ENCODE measurements at places on chromosomes 4 and X. TPM values are rescaled to one million over a fixed set of nuclear protein-coding genes. Genes with fewer than 3 reads are reported as not detected.

Gene CXCL10
- 1.3 TPM for total RNA-seq

Gene GABRQ
- total RNA-seq: not detected

Gene NAP1L3
- total RNA-seq: 1.8 TPM

DNA sequence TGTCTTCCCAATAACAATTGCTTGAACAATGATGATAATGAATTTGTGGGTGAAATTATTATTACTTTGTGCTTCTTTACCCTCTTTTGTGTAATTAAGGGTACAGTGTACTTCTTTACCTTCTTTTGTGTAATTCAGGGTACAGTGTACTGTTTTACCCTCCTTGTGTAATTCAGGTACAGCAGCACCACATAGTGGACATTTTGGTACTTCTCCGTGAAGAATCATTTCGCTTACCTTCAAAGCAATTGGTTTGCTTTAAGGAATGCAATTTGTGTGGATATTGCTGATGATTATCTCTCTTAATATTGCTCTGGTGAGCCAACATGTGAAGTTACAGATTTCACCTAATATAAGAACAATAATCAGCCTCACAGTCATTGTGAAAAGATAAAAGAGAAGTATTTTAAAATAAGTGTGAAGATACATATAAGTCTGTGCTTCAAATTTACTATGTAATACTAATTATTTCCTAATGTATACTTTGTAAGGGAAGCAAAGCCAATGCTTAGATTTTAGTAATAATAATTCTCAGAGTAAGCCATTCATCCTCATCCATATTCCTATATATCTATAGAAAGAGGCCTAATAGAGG is 27.2 kb upstream of the SEC24B start:
- DNase-seq: no peak

- DNase-seq: no peak
Observed at GRCh38 chr4:27368781-27369180, 508.1 kb downstream of the STIM2 start.

- no peak for DNase-seq
Observed at GRCh38 chrX:152573866-152574265, 63.8 kb upstream of the GABRQ start.

- DNase-seq: no peak
Observed at GRCh38 chrX:49919617-49920016, 2.8 kb upstream of the CLCN5 start.

GRCh38 chrX:9816084-9816700 is 30.0 kb downstream of the SHROOM2 start:
- DNase-seq: no peak

DNA sequence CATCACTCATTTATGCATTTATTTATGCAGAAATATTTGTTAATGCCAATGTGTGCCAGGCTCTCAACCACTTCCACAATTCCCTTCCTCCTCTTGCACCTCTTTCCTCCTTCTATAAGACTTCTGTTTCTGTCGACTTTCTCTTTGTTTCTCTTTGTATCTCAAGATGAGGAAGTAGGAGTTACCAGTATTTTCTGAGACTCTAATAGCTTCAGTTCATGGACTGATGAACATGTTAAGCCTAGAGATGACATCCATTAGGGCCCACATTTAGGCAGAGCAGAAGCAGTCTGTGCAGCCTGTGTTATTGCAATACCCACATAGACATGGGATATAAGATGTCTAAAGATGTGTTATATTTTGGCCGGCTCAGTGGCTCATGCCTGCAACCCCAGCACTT is 241.8 kb upstream of the SMIM31 start:
- no peak for DNase-seq

- no peak for DNase-seq
Observed at GRCh38 chr4:109266891-109267290, 35.6 kb downstream of the COL25A1 start.

DNA sequence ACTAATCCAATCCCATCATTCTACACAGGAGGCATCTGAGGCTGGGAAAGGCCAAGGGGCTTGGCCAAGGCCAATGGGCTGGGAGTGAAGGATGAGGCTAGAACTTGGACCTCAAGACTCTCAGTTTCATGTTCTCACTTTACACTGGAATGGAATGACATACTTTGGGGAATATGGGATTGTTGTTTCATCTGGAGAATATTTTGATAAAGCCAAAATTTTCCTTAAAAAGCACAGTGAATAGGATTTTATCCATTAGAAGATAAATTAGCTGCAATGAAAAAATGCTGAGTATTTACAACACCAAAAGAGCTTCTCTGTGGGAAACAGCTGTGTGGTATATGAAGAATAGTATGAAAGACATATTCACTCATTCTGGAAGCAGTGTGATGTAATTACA is 29.3 kb downstream of the SMIM20 start:
- no peak for DNase-seq

DNA sequence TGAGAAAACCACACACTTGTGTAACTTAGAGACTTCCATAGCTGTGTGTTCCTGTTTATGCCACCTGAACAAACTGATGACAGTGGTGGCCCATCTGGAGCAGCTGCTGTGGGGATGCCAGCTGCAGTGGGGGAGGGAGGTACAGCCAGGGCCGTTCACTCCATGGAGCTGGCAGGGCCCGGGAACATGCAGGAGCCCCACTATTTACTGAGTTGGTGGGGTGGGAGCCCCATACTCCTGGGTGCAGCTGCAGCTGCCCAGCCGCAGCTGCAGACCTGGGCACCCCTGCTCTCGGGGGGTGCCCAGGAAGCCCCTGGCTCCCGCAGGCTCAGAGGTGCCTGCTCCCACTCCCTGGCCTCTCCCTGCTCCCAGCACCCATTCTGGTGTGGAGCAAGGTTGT is 398.6 kb upstream of the RASGEF1B start:
- DNase-seq: no peak

GRCh38 chrX:49172280-49172780 is 632 bp downstream of the PLP2 start:
- peak; percentile 89 for DNase-seq

DNA sequence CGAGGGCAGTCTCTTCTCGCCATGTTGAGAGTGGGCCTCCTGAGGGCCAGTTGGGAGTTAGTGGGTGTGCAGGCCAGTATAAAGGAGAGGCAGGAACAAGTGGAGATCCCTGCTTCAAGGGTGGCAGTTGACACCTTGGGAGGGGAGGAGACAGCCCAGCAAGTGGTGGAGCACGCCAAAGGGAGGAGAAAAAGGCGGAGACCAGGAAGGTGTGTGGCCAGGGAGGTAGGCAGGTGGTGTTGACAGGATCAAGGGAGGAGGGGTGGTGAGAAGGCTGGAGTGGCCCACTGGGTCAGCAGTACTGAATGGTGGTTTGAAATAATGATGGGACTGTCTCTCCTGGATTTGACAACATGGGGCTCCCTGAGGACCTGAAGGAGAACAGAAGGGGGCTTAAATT is 32.6 kb downstream of the ZNF185 start:
- DNase-seq: no peak

- no peak for DNase-seq
Observed at GRCh38 chr4:64807821-64808220, 398.6 kb upstream of the TECRL start.

DNA sequence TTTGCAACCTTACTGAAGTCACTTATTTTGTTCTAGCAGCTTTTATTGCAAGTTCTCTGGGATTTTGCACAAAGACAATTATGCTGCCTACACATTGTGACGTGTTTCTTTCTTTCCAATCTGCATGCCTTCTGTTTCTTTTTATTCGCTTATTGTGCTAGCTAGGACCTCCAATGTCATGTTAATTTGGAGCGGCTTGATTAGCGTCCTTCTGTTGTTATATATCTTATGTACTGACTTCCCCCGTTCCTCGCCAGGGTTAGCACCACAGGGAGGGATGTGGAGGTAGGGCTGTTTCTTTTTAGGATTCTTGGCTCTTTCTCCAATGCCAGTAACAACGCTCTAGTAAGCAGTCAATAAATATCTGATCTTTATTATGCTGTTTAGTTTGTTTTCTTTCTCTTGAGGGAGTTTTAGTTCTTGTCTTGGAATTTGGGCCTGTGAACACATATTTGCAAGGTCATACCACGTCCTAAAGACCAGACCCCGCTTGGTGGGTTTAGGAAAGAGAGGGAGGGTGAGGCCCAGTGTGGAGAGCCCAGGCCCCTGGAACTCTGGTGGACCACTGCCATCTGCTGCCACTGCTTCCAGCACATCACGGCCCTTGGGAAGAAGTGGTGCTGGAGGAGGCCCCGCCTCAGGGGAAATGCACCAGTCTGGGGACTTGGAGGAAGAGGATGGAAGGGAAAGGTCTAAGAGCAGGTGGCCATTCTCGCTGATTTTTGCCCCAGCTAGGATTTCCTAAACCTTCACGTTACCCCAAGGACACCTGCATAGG is 129.1 kb downstream of the TRIML1 start:
- no peak for DNase-seq

GRCh38 chr4:69713593-69713992 is 46.8 kb downstream of the SULT1B1 start:
- peak; percentile 38 for DNase-seq

- DNase-seq: no peak
Observed at GRCh38 chr4:60808726-60809485, 391.2 kb upstream of the ADGRL3 start.

- no peak for DNase-seq
Observed at GRCh38 chr4:129092631-129093190, 628 bp downstream of the SCLT1 start.

DNA sequence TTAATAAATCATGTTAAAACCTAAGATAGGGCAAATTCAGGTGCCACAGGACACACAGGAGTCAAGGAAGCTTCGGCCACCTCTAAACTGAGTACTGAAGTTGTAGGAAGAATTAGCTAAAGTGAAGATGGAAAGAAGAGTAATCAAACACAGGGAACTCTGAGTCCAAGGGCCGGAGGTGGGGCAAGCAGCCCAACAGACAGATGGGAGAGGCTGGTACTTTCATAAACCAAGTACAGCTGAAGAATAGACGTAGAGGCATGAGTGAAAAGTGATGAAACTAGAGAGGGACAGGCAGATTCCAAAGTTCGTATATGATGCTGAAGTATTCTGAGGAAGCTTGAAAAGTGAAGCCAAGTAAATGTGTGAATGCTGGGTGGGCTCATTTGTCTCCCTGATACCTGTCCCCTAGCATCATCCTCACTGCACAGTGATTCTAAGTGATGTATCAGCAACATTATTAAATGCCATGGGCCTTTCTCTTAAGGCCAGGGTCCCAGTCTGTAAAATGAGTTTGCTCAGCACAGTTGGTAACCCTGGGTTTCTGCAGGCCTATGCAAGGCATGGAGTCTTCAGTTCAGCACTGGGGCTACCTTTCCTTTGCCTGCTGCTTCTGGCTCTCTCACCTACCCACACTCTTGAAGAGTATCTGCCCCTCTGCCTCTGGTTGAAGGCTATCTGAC is 203.3 kb downstream of the NR3C2 start:
- no peak for DNase-seq

- no peak for DNase-seq
Observed at GRCh38 chr4:36310793-36311192, 29.4 kb downstream of the DTHD1 start.
